Stimulated activated CD8-positive, alpha-beta memory T cell treated with anti-CD3 and anti-CD28 coated beads, Interleukin-15, amount 100 ng/mL, for 1 hour (primary cell): ENCODE measurements at places on chromosomes 5 and 9.

- no peak for DNase-seq
These were observed 5.3 kb upstream of the TXN start for GRCh38 chr9:110261632-110262031.

- DNase-seq: no peak
These were observed 89.5 kb upstream of the FSTL4 start for GRCh38 chr5:133701871-133702270.

DNA sequence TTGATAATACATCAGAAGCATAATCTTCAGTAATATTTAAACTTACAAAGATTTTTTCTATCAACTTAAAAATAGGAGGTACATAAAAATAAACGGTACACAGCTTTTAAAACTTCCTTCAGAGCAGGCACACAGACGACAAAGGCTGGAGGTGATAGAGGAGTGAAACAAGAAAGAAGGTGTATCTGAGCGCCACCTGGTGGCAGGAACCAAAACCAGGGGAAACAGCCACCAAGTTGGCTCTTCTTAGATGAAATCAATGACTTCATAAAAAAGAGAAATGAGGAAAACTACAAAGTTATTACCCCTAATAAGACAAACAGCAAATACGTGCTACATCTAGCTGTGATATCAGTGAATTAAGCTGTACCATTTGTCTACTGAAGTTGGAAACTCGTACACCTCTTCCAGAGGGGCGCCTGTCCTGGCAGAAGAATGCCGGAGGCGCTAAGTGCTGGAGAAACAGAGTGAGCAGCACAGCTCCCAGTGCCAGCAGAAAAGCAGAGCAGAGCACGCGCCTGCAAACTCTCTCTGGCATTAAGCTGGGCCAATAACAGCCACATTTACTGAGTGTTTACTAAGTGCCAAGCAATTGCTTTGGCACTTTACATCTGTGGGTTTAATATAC, 85.9 kb downstream of the SETX start:
- peak; percentile 53 for DNase-seq

DNA sequence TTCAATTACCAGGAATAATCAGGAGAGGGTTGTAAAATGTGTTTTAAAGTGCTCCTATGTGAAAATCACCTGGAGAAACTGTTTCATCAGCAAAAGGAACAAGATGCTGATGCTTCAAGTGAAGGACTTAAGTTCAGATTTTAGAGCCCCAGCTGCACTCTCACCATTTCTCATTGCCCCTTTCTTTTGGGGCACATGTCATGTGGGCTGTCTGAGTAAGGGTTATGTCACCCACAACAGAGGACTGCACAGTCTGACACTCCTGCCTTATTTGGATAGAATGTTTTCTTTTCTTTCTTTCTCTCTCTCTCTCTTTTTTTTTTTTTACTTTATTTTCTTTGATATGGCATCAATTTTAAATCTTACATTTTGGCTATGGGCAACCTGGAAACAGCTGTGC, 204.1 kb upstream of the EFNA5 start:
- no peak for DNase-seq

GRCh38 chr5:181042722-181043121, 2.7 kb downstream of the BTNL9 start:
- DNase-seq: no peak

- DNase-seq: no peak
These were observed 149.8 kb downstream of the MED10 start for GRCh38 chr5:6228257-6229250.
